Stimulated activated CD8-positive, alpha-beta memory T cell treated with anti-CD3 and anti-CD28 coated beads, Interleukin-15, amount 100 ng/mL, for 24 hours (primary cell): ENCODE measurements at places on chromosomes 1 and 21.

DNA sequence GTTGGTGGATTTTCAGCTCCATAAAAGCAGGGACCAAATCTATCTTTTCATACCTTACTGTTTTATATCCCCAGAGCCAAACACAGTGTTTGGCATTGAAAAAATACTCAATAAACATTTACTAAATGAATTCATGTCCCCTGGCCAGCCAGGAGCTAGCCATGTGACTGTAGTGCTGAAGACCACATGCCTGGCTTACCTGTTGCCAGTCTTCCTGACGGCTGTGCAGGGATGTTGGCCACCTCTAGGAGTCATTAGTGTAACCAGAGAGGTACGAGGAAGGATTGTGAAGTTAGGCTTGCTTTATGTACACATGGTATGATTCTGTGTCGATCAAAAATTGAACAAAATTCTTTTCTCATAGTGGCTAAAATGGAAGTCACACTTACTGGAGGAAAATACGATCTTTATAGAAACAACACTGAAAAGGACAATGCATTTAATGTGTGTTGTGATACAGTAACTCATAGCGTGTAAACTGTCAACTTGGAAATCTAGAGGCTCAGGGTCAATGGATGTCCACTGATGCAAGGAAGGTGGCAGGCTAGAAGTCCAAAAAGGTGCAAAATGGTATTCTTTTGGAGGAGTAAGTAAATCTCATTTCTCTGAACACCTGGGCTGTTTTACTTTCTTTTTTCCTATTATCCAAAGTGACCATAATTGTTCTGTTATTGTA, 60.9 kb downstream of the FGGY start:
- DNase-seq, result no peak

DNA sequence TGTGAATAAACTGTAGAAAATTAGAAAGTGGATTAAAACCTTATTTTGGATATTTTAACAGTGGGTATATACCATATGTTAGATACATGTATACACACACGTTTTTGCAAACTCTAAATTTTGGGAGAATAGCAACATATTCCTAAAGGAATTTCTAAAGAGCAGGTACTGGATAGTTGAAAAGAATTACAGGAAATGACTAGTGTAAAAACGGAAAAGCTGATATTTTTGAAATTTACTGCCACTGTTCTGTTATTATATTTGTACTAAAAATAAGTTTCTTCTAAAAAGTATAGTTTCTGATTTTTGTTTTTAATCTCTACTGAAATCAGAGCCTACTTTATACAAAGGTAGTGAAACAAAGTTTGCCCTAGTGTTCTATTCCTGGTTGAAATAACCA, 114.1 kb downstream of the HS2ST1 start:
- no peak for DNase-seq

DNA sequence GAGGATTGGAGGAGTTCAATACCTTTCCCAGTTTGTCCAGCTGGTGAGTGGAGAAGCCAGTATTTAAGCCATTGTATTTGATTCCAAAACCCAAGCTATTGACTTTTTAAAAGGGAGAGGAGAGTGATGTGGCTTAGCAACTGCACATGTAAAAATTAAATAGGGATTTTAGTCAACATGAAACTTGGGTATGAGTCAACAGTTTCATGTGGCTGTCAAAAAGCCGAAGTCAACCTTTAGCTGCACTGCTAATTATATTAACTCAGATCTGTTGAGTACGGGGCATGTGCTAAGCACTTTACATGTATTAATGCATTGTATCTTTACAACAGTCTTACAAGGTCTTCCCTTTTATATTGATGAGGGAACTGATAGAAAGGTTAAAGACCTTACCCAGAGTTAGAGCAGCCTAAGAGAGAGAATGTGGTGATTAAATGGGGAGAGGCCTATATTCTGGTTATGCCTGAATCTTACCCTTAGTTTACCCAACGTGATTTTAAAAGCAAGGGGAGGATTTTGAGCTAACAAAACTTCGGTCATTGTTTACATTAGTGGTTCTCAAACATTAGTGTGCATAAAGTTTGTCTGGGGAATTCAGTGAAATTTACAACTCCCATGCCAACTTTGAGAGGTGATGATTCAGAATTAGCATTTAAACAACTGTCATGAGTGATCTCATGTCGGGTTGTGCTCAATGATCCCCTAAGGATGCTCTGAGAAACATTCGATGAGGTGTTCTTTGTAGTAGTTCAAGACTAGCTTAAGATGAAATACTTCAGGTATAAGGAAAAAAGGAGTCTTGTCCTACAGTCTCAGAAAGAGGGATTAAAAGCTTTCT, 6.9 kb upstream of the SLC35F3 start:
- DNase-seq, result no peak

- no peak for DNase-seq
Measured at GRCh38 chr1:108780937-108781574, 34.6 kb downstream of the STXBP3 start.

- DNase-seq, result no peak
Measured at GRCh38 chr1:109733236-109733870, 7.5 kb downstream of the GSTM3 start.

- no peak for DNase-seq
Measured at GRCh38 chr1:209377995-209378394, 205.5 kb upstream of the CAMK1G start.
